ENCODE measurements at places on chromosomes 4 and X.

DNA sequence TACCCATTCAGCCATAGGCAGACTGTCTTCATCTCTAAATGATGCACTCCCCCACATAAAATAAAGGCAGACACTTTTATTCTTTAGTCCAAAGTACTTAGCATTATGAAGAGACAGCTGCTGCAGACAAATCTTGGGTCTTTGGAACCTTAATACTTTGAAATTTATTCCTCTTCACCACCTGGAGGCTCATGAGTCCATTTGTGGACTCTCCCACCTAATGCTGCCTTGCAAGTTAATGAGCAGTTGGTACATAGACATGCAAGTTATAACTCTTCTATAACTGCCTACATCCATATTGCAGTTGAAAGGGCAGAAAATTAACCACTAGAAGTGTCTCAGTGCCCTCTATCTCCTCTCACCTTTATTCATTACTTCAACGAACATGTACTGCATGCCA lies 118.6 kb upstream of the CPEB2 start:
- DNase-seq: no peak

DNA sequence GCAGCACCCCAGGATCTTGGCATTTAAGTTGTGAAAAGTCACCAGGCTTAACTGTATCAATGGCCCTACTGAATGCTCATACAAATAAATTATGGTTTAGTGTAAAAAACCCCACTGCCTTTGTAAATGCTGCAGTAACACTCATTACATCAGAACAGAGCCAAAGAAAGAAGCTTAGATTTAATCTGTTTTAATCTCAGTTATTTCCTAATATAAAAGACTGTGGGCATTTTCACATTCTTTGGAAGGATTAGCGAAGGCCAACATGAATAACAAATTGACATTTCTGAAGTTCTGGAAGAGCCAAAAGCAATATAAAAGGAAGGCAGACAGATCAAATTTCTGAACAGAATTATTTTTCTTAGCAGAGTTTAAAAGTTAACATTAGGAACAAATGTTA lies 140.0 kb upstream of the HCCS start:
- DNase-seq: no peak

DNA sequence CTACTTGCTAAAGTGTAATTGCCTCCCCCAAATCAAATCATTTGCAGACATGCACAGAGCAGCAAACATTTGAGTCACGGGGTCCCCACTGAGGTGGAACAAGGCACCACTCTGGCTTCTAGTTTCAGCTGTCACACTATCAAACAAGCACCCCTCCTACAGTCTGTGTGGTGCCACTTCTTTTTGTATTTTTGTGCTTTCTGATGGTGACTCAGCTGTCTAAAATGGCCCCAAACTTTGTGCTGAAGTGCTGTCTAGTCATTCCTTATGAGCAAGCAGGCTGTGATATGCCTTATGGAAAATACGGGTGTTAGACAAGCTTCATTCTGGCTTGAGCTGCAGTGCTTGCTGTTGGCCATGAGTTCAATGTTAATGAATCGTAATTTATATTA lies 15.4 kb downstream of the IGFBP7 start:
- DNase-seq: no peak

GRCh38 chr4:47899639-47900038 lies 14.7 kb downstream of the NFXL1 start:
- no peak for DNase-seq

DNA sequence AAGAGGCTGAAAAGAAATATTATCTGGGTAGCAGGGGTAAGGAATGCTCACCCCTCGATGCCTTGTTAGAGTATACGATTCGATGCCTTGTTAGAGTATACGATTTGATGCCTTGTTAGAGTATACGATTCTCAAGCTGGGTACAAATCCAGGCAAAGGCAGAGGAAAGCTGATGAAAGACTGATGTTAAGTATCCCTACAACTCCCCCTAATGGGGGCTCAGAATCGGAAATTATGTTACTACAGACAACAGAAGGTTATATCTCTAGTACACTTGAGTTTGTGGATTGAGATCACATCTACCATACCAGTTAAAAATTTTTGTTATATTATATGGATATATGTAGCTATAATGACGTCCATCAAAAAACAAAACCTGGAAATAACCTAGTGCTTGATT lies 4.8 kb downstream of the LRRC66 start:
- no peak for DNase-seq

- DNase-seq: no peak
Observed at GRCh38 chr4:188078116-188078515, 31.3 kb downstream of the TRIML2 start.

DNA sequence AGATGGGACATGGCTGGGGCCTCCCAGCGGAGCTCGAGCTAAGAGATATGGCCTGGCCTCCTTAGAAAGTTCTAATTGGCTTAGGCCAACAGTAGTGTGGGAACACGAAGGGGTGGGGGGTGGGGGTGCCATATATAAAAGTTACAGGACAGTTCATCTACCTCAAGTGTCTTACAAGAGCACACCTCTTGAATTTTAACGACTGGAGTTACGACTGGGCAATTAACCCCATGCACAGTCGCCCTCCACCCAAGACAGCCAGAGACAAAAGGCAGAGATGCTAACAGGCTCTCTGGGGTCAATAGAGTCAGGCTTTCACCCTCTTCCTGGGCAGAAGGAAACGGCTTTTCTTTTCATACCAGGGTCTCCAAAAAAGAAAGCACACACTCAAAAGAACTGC lies 302.2 kb downstream of the BCOR start:
- DNase-seq: no peak

DNA sequence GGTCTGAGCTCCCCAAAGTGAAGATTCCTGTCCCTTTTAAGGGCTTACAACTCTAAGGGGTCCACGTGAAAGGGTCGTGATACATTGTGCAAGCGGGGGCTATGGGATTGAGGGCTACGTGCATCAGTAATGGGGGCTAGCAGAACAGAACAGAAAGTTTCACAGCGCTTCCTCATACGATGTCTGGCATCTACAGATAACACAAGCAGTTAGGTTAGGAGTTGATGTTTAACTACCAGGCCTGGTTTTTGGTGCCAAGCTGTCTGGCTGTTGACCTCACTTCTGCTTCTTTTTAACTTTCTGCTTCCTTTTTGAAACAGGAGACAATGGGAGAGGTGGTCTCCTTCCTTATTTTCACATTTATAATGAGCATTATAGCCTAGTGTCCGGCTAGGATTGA lies 368.6 kb upstream of the CXorf51A start:
- DNase-seq: no peak

DNA sequence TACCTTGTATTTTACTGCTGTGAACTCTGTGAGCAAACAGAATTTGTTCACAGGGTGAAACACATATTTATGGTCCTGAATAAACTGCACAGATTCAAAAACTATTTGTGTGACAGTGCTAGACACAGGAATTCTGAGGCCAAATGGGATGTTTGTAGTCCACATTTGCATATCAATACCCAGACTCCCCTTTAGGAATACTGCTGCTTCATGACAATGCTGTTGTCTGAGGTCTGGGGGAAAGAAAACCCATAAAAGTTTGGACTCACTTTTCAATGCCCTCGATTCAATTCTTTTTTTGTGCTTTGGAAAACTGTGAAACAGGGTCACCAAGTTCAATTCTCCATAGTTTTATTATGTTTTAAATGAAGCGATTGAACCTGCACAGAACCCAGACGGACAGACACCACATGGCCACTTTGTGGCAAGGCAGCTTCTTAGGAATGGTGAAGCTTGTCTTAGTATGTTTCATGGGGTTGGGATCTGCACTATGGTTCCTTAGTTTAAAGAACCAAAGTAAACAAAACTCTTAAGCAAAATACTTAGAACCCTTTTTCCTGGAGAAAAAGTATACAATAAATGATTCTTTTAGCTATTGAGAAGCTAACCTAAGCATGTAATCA lies 92.3 kb upstream of the MAD2L1 start:
- DNase-seq: no peak

DNA sequence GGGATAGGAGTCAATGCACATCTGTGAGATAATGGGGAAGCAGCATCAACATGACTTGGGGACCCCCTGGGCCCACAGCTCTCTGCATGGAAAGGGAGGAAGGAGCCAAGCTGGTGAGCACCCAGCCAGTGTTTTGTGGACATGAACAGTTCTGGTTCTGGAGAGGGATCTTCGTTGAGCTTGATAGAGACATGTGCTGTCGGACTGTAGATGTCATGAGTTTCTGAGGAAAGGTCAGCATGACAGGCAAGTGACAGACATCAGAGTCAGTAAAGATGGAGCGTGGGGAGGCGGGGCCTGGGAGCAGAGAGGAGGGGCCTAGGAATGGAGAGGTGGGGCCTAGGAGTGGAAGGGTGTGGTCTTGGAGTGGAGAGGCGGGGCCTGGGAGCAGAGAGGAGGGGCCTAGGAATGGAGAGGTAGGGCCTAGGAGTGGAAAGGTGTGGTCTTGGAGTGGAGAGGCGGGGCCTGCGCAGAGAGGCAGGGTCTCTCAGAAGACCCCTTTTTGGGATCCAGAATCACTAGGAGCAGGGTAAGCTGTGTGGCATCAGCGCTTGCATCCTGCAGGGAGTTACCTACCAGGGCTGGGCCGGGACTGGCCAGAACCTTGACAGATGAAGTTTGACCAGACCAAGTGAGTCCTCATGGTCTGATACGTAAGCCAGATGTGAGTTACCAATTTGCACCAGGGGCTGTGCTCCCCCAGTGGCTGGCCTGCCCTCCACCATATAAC lies 33.7 kb downstream of the PIGG start:
- DNase-seq: no peak
